ENCODE measurements at places on chromosomes 1 and 21. TPM values are rescaled to one million over a fixed set of nuclear protein-coding genes. Genes with fewer than 3 reads are reported as not detected.

DNA sequence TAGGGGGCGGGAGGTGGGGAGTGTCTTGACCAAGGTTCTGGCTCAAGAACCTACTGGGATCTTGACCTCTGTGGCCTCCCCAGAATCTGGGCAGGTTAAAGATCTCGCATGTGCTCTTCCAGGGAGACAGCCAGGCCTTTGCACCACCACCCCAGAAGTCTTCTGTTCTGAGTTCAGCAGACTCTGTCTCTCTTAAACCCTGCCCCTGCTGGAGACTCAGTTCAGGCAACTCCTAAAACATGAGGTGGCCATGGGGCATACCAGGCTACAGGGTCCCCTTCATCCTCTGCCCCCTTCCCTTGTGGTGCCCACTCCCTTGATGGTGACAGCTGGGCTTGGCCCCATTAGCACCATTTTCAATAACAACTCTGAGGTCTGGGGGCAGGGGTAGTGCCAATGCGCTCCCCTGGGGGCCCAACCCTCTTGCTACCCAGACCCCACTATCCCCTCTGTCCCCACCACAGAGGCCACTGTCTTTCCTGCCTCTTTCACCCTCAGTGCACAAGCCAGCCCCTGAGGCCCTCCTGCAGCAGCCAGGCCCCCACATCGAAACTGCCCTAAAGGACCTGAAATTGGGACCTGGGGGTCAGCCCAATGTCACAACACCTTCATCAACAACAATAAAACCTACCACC, 132.7 kb upstream of the RUNX3 start:
- DNase-seq = no peak

GRCh38 chr1:97245026-97245425, 523.4 kb downstream of the PTBP2 start:
- no peak for DNase-seq

- no peak for DNase-seq
Measured at GRCh38 chr1:8022395-8023286, 3.5 kb downstream of the ERRFI1 start.

- no peak for DNase-seq
Measured at GRCh38 chr1:61013946-61014667, 68.3 kb upstream of the NFIA start.

- DNase-seq = no peak
Measured at GRCh38 chr1:47881505-47882442, 115.4 kb downstream of the TRABD2B start.

GRCh38 chr1:33338048-33338439, 17.1 kb upstream of the A3GALT2 start:
- no peak for DNase-seq

DNA sequence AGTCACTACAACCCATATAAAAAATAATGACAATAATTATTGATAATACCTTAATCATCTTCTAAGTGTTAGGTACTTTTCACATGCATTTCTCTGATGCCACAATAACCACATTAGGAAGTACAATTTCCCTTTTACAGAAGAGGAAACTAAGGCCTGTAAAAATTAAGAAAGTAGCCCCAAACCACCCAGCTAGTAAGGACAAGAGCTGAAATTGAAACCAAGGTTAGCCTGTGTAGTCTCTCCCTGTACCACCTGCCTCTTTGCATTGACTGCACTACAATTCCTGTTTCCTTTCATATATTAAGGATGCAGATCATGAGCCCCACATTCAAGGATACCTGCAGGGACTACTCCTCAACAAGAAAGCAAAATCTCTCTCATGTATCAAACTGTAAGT, 288.8 kb downstream of the GPATCH2 start:
- no peak for DNase-seq

GRCh38 chr1:103087256-103087655, 21.1 kb downstream of the COL11A1 start:
- no peak for DNase-seq

DNA sequence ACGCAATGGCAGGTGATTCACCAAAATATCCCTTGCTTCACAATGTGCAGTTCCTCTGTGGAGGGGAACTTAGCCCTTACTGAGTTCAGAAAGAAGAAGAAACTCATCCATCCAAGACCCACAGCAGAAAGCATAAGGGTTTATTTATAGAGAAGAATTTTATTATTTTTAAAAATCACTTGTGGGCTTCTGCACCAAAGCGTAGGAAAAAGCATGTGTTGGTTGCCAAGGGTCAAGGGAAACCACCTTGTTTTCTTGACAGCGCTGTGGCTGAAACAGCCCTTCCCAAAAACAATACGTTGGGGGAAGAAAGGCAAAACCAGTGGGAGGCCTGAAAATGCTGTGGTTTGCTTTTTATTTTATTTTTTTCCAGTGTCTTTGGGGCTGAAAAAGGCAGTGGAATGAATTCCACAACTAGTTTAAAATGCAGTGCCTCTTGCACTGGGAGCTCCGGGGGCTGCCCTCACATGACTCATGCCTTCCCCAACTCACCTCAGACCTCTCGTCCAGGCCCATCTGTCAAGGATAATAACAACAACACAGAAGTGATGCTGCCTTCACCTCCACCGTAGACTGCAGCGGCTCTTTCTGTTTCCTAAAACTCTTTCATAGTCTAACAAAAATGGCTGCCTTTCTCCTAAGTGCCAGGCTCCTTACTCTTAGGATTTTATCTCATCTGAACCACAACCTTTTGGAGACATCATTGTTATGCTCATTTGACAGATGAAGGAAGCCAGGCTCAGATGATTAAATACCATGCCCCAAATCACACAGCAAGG, 224.2 kb upstream of the JUN start:
- DNase-seq = no peak

GRCh38 chr1:180841415-180841814, 71.3 kb upstream of the KIAA1614 start:
- no peak for DNase-seq

DNA sequence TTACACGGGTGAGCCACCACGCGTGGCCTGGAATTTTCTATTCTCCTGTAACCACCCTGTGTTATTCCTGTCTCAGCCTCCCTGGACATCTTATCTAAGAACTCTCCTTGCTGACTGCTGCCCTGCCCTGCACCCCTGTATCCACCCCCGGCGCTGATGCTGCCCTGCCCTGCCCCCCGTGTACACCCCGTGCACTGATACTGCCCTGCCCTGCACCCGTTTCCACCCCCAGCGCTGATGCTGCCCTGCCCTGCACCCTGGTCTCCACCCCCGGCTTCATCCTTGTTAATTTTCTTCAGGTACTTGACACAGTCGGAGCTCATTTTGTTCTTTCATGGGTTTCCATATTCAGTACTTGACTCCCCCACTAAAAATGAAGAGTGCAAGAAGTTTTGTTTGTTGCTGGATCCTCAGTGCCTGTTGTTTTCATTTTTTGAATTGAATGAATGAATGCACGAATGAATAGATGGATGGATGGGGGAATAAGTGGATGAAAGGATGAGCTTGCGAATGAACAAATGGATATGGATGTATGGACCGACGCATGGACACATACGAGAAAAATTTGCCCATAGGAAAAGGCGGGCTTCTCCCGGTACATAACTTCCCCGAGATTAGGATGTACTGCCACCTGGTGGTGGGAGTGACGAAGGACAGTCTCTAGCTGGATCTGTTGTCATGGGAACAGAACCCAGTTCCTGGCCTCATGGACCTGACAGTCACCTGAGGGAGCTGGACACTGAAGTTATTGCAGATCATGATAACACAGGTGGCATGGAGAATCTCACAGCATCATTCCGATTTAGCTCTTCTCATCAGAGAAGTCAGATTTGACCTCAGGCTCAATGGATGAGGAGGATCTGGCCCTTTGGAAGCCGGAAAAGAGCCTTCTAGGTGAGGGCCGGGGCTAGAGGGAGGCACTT, 14.9 kb downstream of the AADACL4 start:
- DNase-seq = peak; percentile 85

GRCh38 chr1:106173101-106173500, 883.4 kb upstream of the PRMT6 start:
- no peak for DNase-seq

GRCh38 chr21:37561506-37561905, 194.9 kb downstream of the DYRK1A start:
- no peak for DNase-seq

DNA sequence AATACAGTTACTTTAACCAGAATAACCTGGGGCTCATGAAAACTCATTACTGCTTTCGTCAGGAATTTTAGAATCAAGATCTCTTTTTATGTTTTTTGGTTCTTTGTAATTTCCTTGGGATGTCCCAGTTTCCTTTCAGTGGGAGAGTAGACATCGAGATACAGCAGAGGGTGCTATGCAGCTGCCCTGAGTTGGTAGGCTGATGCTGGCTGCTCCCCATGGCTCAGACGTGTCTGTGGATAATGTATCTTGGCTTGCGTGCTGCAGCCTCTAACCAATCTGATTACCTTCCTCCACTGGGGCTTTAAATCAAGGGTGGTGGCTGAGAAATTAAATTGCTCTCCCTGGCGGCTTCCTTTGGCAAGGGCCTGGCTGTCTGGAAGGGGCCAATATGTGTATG, 253.7 kb downstream of the CACNA1E start:
- no peak for DNase-seq

DNA sequence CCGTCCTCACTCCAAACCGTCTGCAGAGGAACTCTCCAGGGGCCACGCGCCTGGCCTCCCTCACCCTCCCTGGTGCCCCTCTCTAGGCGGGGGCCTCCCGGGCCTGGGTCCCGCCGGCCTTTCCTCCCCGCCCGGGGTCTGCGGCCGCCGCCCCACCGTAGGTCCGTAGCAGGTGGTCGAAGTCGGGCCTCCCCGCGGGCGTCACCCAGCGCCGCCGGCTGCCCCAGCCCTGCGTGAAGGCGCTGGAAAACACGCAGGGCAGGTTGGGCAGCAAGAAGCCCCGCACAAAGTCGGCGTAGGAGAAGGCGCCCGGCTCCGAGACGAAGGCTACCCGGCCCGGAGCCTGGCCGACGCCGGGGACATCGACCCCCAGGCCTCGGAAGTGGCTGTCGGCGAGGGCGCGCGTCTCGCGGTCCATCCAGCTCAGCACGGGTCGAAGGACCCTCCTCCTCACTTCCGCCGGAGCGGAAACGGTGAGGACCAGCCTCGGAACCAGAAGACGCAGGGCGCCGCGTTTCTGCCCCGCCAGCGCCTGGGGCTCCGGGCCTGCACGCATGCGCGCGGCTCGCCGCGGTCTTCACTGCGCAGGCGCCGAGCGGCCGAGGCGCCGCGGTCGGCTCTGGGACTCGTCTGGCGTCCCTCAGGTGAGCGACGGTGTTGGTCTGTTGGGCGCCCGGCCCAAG, at the start of the genes JMJD4 and SNAP47:
JMJD4 (minus strand) TSS at position 447 of the 683 bp plus-strand sequence; CDS start at position 418, 29 bp downstream.
SNAP47 (plus strand) TSS at position 580 of the 683 bp plus-strand sequence. CDS start 12,302 bp downstream, outside the sequence.
- DNase-seq = no peak

DNA sequence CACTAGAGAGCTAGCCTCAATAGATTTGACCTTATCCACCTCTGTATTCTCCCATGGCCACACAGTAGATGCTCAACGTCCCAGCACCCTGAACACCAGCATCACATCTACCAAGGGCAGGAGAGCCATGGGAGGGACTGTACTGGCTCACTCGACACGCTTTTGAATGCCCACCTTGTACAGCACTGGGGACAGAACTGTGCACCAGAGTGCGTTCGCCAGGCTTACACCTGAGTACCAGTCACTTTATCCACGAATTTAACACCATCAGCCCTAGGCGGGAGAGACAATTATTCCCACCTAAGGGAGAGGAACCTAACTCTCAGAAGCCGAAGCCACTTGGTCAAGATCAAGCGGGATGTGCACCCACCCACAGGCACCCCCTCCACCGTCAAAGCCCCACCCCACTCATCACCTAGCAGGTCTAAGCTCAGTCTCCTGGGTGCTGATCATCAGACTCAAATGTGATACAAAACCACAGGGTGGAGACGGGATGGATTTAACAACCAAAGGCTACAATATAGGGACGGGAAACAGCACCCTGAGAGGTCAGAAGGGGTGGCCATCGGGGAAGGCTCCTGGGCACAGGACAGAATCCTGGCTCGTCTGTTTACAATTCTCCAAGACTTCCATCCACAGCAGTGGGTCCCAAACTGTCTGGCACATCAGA, 110.5 kb downstream of the GLIS1 start:
- DNase-seq = no peak

DNA sequence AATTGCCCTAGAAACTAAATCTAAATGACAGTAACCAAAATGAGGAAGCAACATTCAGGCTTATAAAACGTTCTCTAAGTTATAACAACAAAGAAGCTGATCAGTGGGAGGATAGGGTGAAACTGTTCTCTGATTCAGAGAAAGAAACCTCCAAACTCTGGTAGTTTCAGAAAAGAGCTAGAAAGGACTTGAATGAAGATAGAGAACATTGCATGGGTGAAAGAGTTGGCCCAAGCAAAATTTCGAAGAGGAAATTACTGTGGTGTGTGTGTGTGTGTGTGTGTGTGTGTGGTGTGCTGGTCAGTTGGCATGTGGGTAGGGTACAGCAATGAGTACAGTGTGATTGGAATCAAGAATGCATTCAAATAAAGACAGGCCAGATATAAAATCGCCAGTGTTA, 16.5 kb upstream of the SPAG17 start:
- no peak for DNase-seq

GRCh38 chr21:31553926-31554325, 105.6 kb upstream of the SOD1 start:
- DNase-seq = no peak

- DNase-seq = peak; percentile 67
Measured at GRCh38 chr1:47521034-47521881, 83.4 kb downstream of the FOXD2 start.

GRCh38 chr1:3727042-3727824, 25.0 kb upstream of the CCDC27 start:
- DNase-seq = no peak

GRCh38 chr1:182046763-182047162, 14.7 kb downstream of the ZNF648 start:
- no peak for DNase-seq

DNA sequence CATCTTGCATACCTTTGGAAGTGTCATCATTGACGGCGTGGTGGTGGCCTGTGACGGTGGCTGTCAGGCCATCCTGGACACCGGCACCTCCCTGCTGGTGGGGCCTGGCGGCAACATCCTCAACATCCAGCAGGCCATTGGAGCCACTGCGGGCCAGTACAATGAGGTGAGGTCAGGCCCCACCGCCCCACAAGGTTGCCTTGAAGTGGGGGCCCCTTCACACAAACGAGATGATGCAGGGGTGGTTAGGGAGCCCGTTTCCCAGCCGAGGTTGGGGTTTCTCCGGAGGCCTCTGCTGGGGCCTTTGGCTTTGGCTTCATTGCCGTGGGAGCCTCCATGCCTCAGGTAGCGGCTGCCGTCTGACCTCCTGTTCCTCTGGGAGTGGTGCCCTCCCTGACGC, 29.6 kb downstream of the KCNA10 start:
- no peak for DNase-seq

- DNase-seq = no peak
Measured at GRCh38 chr1:47104816-47105215, 32.4 kb upstream of the CYP4A22 start.

- DNase-seq = no peak
Measured at GRCh38 chr1:21855257-21856096, 43.4 kb downstream of the LDLRAD2 start.

- DNase-seq = no peak
Measured at GRCh38 chr21:44509539-44509938, 30.5 kb downstream of the KRTAP10-1 start.

CCDC185 gene
- not detected for total RNA-seq

LAMC1 gene
- 166 TPM for total RNA-seq

LYPLAL1 gene
- 27.5 TPM for total RNA-seq

CLCNKA gene
- total RNA-seq = not detected

SPRR2E gene
- not detected for total RNA-seq

VHLL gene
- total RNA-seq = not detected

APP gene
- total RNA-seq = 350 TPM

C2CD4D gene
- total RNA-seq = not detected

CD244 gene
- total RNA-seq = not detected

CELA3B gene
- total RNA-seq = not detected

PAQR7 gene
- total RNA-seq = 6.9 TPM

VASH2 gene
- total RNA-seq = 0.11 TPM

NPHS2 gene
- not detected for total RNA-seq

PEX10 gene
- 26.1 TPM for total RNA-seq

GUCA2A gene
- not detected for total RNA-seq

Measured in ascending aorta (tissue), 2 donors.